ENCODE measurements at places on chromosomes 7 and 10. TPM values are rescaled to one million over a fixed set of nuclear protein-coding genes. Genes with fewer than 3 reads are reported as not detected.

The TMEM213 gene
- polyA plus RNA-seq = 43.3 TPM

The RADIL gene
- 4.0 TPM for polyA plus RNA-seq

The FLNC gene
- polyA plus RNA-seq = 16.9 TPM

The NANOS1 gene
- 4.7 TPM for polyA plus RNA-seq

The RNF32 gene
- polyA plus RNA-seq = 4.4 TPM

The HABP2 gene
- polyA plus RNA-seq = 0.41 TPM

The GTF2IRD2 gene
- 22.7 TPM for polyA plus RNA-seq

The JAKMIP3 gene
- polyA plus RNA-seq = 0.27 TPM

The HTR7 gene
- 0.55 TPM for polyA plus RNA-seq

The ACSL5 gene
- polyA plus RNA-seq = 3.2 TPM

The VWDE gene
- polyA plus RNA-seq = 6.7 TPM

The FZD1 gene
- polyA plus RNA-seq = 56.8 TPM

The LRGUK gene
- polyA plus RNA-seq = 1.9 TPM

The TSPAN33 gene
- 76.9 TPM for polyA plus RNA-seq

The RHEB gene
- polyA plus RNA-seq = 124 TPM

The LRRC72 gene
- polyA plus RNA-seq = not detected

The AEBP1 gene
- 169 TPM for polyA plus RNA-seq

The ECD gene
- polyA plus RNA-seq = 38.1 TPM

The KNDC1 gene
- polyA plus RNA-seq = 2.5 TPM

The LAMB1 gene
- 711 TPM for polyA plus RNA-seq

The GIMAP2 gene
- 8.5 TPM for polyA plus RNA-seq

The PNLIPRP2 gene
- 0.39 TPM for polyA plus RNA-seq

The NRAP gene
- not detected for polyA plus RNA-seq

The MYH16 gene
- polyA plus RNA-seq = not detected

The PIP4K2A gene
- 22.6 TPM for polyA plus RNA-seq

The SLC18A2 gene
- 1.2 TPM for polyA plus RNA-seq
